ENCODE measurements at places on chromosomes 13 and 19.

DNA sequence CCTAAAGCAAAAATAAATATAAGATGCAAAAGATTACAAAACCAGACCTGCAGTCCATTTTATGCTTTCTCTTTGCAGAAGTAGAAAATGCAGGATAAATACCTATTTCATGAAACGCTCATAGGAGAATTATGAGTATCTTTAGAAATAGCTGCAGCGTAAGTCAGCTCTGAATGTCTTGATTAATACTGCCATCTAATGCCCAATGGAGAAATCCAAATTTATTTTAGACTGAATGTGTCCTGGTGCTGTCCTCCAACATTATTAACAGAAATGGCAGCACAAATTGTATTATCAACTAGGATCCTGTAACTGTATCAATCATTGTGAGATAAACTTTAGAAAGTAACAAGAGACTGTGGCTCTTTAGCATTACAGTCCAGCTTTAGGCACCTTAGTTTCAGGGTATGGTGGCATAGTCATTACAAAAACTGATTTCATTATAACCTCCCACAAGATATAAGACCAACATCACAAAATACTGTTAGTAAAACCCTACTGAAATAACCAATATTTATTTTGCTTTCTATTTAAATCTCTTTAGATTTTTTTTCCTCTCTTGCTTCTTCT is 162.1 kb upstream of the MIR17HG start:
- DNase-seq: peak; percentile 14

GRCh38 chr13:112362021-112362420 is 14.1 kb upstream of the SPACA7 start:
- DNase-seq: no peak

DNA sequence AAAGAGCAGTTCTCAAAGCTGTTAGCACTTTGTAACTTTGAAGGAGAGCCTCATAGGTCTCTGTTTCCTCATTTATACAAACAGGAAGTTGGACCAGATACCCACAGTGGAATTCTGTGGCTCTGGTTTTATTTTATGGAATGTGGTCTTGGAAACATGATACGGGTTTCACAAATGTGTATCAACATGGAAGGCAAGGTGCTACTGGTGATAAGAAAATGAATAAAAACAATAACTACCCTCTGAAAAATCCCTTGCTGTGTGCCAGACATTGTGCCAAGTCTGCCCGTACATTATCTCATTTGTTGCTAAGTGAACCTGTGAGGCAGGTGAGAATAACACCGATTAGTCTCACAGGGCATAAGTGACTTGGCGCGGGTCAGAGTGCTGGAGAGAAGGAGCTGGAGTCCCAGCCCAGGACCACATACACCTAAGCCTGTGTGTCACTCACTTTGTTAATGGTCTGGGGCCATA is 45.0 kb upstream of the RNF113B start:
- DNase-seq: no peak

GRCh38 chr13:80751854-80752253 is 410.9 kb upstream of the SPRY2 start:
- DNase-seq: no peak

DNA sequence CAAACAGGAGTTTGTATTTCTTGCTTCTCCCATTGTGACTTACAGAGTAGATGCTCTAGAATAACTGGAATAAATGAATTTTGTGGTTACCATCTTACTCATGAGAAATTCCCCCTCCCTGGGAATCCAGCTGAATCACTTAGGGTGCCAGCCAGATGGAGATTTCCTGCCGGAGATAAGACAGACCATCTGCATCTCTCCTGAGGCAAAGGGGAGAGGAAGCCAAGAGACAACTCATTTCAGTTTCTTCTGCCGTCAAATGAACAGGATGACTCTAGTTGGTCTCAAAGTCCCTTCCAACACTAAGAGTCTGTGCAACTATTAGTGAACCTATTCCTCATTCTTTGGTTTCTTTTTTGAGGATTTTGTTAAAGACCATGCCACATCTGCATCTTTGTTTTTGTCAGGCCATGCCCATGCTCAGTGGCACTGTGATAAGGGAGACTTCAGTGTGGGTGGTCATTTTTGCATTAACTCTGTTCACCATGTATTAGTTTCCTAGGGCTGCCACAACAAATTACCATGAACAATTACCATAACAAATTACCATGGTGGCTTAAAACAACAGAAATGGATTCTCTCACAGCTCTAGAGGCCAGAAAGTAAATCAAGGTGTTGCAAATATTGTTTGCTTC is 112.8 kb downstream of the NDFIP2 start:
- peak; percentile 71 for DNase-seq

- no peak for DNase-seq
Observed at GRCh38 chr13:34886121-34886875, 55.8 kb upstream of the NBEA start.

- DNase-seq: no peak
Observed at GRCh38 chr13:45873491-45874325, 22.2 kb upstream of the SIAH3 start.

DNA sequence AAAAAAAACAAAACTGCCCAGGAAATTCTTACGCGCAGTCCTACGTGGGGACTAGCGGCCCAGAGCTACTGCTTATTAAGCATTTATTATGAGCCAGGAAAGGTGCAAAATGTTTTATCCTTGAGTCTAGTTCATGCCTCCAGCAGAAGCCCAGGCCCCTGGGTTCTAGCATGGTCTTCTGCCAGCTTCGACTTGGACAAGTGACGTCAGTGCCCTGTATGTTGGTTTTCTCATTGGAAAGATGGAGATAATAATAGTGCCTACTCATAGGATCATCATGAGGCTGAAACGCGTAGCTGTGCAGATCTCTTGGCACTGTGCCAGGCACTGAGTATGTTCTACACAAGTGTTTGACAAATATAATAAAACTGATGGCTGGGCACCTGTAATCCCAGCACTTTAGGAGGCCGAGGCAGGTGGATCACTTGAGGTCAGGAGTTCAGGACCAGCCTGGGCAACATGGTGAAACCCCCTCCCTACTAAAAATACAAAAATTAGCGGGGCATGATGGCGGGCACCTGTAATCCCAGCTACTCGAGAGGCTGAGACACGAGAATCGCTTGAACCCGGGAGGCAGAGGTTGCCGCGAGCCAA is 12.4 kb upstream of the SULT2B1 start:
- peak; percentile 16 for DNase-seq

- no peak for DNase-seq
Observed at GRCh38 chr19:47179653-47180310, 49.1 kb downstream of the SAE1 start.

DNA sequence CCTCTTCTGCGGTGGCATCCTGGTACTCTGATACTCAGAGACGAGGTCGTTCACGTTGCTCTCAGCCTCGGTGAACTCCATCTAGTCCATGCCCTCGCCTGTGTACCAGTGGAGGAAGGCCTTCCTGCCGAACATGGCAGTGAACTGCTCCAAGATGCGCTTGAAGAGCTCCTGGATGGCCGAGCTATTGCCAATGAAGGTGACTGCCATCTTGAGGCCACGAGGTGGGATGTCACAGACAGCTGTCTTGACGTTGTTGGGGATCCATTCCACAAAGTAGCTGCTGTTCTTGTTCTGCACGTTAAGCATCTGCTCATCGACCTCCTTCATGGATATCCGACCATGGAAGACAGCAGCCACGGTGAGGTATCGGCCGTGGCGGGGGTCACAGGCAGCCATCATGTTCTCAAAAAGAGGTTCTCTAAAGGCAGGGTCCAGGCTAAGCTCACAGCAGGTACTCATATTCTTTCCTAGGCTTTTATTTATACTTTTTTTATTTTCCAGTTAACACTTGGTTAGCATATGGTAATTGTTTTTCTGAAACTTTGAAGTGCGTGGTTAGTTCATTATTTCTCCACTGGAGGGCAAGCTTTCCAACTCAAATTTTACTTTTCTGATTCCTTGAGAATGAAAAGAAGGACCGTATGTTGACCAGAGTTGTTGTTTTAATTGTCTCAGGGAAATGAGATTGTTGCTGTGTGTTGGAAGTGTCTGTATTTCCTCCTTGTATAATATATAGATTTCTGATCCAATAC is 72.4 kb upstream of the RGCC start:
- DNase-seq: no peak

DNA sequence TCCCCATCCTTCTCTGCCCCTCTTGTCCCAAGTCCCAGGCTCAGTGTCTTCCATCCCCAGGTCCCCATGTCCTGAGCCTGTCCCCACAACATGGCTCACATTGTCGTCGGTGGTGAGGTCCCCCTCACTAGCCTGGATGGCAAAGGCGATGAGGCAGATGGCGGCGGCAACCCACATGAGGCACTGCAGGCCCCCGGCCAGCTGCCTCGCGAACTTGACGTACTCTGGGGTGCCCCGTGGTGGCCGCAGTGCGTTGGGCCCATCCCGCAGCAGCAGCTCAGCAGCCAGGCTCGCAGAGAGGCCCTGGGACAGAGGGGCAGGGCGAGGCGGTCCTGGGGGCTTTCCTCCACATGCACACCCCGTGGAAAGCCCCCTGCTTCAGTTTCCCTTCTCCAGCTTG is 1.1 kb downstream of the ATP4A start:
- DNase-seq: no peak

- DNase-seq: peak; percentile 99
Observed at GRCh38 chr19:17079710-17080439, 4.3 kb downstream of the MYO9B start.

- no peak for DNase-seq
Observed at GRCh38 chr13:77113496-77113895, 86.5 kb upstream of the FBXL3 start.

DNA sequence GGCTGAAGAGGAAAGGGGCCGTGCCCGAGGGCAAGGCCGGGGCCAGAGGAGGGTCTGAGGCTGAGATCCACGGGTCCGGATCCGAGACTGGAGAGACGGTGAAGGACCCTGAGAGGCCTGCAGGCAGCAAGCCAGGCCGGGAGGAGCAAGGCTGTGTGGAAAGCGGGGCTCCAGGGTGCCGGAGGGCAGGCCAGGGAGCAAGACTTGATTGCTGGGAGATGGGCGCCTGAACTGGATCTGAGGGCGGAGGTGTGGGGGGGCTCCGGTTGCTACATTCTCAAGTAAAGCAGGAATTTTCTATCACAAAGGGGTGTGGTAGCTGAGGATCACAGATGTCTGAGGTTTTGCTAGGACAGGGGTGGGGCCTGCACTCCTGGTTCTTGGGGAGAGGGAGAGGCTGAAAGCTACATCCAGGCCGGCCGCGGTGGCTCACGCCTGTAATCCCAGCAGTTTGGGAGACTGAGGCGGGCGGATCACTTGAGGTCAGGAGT is 3.8 kb downstream of the MAMSTR start:
- no peak for DNase-seq

GRCh38 chr13:20151016-20151415 is 9.8 kb downstream of the GJA3 start:
- no peak for DNase-seq

DNA sequence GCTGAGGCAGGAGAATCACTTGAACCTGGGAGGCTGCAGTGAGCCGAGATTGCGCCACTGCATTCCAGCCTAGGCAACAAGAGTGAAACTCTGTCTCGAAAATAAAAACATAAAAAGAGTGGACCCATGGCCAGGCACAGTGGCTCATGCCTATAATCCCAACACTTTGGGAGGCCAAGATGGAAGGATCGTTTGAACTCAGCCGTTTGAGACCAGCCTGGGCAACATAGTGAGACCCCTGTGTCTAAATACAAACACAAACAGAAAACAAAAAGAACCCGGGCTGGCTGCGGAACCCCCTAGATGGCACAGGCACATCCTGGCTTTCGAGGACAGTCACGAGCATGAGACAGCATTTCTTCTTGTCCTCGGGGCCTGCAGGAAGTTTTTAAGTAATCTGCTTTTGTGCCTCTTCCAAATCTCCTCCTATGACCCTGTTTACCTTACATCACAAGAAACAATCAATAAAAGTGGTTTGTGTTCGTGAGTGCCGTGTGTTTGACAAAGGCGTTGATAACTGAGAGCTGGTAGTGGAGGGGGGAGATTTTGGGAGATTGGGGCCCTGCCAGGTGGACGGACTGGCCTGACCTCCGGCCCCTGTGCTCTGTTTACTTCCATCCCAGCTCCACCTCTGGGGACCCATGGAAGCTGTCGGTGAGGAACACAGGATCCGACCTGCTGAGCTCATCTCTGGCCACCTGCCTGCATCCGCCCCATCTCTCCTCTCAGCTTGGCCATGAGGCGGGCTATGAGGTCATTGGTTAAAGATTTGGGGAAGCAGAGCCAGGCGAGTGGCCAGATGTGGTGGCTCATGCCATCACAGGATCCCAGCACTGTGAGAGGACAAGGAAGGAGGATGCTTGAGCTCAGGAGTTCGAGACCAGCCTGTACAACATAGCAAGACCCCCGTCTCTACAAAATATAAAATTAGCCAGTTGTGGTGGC is 5.9 kb upstream of the GDF15 start:
- peak; percentile 86 for DNase-seq

GRCh38 chr13:38830442-38831045 is 143.7 kb downstream of the FREM2 start:
- no peak for DNase-seq

Measured in stromal cell of bone marrow (primary cell).